ENCODE measurements at places on chromosomes 11 and 22.
A peak's percentile ranks its signal among the peaks of the same experiment; 100 is the strongest.

GRCh38 chr11:75428281-75428724, 4.7 kb downstream of the KLHL35 start:
- DNase-seq, result peak; percentile 97

DNA sequence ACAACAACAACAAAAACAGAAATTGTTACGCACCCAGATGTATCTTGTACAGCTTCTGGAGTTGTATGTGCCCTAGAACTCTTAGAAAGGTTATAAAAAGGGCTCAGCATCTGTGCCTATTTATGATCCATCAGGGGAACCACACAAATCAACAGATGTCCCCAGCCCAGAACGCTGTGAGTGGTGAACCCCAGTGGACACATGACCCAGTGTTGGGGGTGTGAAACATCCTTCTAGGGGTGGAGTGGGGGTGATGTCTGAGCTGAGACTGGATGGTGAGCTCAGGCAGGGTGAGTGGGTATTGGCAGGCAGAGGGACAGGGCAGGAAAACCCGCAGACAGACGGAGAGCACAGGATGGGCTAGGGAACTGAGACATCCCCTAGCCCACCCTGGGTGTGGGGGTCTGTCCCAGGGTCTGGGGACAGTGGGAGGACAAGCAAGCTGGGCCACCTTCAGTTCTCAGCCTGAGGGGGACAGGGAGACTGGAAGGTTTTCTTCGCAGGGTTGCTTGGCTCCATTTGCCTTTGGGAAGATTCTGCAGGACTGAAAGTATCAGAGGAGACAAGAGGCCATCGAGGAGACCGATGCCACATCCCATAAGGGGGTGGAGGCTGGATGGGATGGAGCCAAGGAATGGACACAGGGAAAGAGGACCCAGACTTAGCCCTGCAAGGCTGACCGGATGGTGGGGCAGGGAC, 5.8 kb upstream of the EMID1 start:
- no peak for DNase-seq

- DNase-seq, result no peak
Observed at GRCh38 chr22:24584166-24584790, 8.6 kb downstream of the LRRC75B start.

- DNase-seq, result no peak
Observed at GRCh38 chr22:20138417-20138738, 6.8 kb downstream of the ZDHHC8 start.

DNA sequence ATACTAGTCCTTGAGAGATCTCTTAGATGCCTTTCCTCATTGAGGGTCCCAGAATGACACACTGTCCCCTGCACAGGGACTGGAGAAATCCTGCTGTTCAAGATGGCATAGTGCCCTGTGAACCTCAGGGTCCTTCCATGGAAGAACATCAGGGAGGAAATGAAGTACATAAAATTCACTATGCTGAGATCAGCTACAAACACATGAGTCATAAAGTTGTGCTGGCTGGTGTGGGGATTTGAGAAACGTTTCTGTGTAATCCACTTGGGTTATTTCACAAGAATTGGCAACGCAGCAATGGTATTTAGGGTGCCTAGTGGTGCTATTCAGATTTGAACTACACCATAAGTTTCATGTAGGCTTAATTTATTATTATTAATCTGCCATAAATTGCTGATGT, 174.4 kb downstream of the MAML2 start:
- no peak for DNase-seq

GRCh38 chr11:19844806-19845205, 132.2 kb downstream of the NAV2 start:
- DNase-seq, result no peak

- no peak for DNase-seq
Observed at GRCh38 chr11:104736502-104736901, 161.8 kb downstream of the CASP12 start.

DNA sequence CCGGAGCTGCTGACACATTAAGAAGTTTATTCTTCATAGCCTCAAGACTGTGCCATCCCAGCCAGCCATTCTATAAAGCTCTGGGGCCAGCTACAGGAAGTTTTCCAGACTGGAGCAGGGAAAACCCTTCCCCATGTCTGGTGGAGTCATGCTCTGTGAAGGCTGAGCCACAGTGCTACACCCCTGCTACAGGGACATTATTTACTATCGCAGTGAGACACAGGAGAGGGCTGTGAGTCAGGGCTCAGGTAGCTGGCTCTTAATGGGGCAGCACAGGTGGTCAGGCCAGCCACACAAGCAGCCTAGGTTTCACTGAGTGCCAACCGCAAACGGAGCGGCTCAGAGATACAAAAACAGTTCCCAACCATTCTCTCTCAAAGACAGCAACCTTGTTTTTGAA, 12.1 kb downstream of the HPS4 start:
- DNase-seq, result no peak

GRCh38 chr22:46077669-46078099, 72.6 kb upstream of the PPARA start:
- no peak for DNase-seq

- no peak for DNase-seq
Observed at GRCh38 chr22:40709752-40710413, 30.6 kb downstream of the MCHR1 start.

Measured in esophagus muscularis mucosa (tissue), 4 donors.